ENCODE measurements at places on chromosomes 3 and 15.
A peak's percentile ranks its signal among the peaks of the same experiment; 100 is the strongest.

GRCh38 chr15:47552978-47553608 lies 164.2 kb upstream of the SEMA6D start:
- no peak for DNase-seq

GRCh38 chr3:33629219-33629618 lies 88.8 kb downstream of the CLASP2 start:
- DNase-seq = no peak

DNA sequence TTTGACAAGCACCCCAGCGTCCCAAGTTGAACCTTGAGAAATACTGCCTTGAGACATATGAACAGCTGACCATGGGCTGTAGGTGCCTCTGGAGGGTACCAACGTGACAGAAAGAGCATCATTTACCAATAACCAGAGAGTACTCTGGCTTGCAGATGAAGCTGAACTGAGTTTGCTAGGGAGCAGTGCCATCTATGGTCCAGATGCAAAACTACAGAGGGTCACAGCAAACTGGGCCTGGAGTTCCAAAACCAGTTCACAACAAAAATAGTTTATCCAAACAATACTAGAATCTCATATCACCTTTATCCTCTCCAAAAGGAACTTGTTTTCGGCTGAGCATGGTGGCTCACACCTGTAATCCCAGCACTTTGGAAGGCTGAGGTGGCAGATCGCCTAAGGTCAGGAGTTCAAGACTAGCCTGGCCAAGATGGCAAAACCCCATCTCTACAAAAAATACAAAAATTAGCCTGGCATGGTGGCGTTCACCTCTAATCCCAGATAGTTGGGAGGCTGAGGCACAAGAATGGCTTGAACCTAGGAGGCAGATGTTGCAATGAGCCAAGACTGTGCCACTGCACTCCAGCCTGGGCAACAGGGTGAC lies 69.3 kb downstream of the CHAC1 start:
- DNase-seq = peak; percentile 45

GRCh38 chr3:195441476-195441991 lies 1.3 kb downstream of the ACAP2 start:
- DNase-seq = peak; percentile 32

DNA sequence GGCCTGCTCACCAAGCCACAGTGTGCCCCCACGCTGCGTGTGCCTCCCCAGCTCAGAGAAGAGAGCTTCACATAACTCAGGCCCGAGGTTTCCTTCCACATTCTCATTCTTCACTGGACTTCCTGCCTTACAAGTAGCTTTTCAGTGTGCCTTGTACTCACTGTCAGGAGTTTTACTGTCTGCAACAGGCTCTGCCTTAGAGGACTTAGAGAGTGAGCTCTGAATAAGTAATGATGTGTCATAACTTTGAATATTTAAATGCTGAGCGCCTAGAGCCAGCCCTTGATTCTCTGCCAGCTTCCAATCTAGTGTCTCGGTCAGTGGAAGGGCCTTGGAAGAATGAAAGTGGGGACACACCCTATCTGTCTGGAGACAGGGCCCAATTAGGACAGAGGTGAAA lies 41.8 kb downstream of the ITGB5 start:
- peak; percentile 96 for DNase-seq

- DNase-seq = no peak
These were observed 293.3 kb downstream of the ZIC1 start for GRCh38 chr3:147702509-147702908.

- no peak for DNase-seq
These were observed 24.0 kb downstream of the TKT start for GRCh38 chr3:53231532-53232511.
